ENCODE measurements at places on chromosomes 6 and 20.

- no peak for DNase-seq
Observed at GRCh38 chr6:146598772-146599405, at the start of gene ADGB. TSS of gene ADGB (plus strand) at chr6:146598972. CDS start at chr6:146599041, 69 bp downstream.

DNA sequence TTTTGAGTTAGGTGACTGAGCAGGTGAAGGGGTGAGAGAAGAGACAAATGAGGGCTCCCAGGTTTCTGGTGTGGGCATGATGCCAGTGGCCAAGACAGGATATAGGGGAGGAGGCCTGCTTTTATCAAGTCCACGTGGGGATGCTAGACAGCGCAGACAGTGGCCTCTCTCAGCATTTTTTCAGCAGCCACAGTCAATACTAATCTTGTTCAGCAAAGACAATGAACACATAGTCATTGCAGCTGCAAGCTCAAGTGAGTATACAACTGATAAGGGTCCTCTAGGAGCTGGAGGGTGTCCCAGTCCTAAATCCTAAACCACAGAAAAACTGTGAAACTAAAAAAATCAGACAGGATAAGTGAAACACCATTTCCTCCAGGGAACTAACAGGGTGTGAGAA lies 48.6 kb downstream of the UQCC1 start:
- no peak for DNase-seq

DNA sequence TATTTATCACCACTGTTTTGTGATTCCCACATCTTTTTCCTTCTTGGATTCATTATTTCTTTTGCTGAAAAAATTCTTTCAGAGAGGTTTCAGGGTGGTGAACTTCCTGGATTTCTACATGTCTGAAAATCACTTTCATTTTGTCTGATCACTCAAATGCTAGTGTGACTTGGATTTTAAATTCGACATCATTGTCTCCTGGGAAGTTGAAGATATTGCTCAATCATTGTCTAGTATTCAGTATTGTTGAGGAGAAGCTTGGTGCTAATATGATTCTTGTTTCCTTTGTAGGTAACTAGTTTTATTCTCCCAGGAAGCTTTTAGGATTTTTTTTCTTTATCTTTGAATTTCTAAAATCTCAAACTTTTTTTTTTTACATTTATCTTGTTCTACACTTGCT lies 45.0 kb downstream of the DNAH8 start:
- DNase-seq, result no peak

DNA sequence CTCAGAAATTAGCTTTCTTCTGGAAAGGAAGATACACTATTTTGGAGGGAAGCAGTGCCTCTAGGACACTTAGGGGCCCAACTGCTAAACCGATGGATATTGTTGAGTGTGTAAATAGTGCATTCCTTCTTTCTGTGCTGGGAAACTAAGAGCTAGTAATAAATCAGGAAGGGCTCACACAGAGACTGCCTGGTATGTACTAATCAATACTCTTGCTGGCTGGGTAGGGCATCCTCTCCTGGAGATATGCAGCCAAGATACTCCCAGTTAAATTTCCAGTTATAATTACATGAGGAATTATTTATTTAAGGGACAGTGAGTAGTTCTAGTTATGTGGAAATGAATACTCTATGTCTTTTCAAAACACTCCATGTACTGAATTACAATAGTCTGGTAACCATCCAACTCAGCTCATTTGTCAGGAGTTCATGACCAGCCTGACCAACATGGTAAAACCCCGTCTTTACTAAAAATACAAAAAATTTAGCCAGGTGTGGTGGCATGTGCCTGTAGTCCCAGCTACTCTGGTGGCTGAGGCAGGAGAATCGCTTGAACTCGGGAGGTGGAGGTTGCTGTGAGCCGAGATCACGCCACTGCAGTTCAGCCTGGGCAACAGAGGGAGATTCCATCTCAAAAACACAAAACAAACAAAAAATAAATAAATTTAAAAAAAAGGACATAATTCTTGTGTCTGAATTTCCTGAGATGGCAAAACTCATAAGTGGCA lies 100.0 kb downstream of the OR2B2 start:
- DNase-seq, result no peak

- DNase-seq, result no peak
Observed at GRCh38 chr20:31515072-31515774, 981 bp downstream of the HM13 start.

DNA sequence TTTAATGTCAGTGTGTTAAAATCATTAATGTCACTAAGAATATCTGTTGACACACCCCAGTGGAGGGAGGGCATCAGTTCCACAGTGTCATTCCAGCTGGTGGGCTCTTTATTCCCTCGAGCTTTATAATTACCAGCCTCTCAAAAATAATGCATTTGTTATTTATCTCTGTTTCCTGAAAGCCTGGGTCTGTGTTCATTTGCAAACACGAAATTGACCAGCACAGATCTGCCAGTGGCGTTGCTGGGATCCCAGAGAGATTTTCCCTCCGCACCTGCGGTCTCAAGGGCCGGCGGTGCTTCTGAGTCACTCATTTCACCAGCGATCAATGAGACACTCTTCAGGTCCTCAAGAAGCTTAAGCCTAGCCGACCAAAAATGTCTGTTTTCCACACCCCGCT lies 5.7 kb upstream of the PYGB start:
- no peak for DNase-seq

- DNase-seq, result no peak
Observed at GRCh38 chr20:8118039-8118438, 14.0 kb upstream of the PLCB1 start.

DNA sequence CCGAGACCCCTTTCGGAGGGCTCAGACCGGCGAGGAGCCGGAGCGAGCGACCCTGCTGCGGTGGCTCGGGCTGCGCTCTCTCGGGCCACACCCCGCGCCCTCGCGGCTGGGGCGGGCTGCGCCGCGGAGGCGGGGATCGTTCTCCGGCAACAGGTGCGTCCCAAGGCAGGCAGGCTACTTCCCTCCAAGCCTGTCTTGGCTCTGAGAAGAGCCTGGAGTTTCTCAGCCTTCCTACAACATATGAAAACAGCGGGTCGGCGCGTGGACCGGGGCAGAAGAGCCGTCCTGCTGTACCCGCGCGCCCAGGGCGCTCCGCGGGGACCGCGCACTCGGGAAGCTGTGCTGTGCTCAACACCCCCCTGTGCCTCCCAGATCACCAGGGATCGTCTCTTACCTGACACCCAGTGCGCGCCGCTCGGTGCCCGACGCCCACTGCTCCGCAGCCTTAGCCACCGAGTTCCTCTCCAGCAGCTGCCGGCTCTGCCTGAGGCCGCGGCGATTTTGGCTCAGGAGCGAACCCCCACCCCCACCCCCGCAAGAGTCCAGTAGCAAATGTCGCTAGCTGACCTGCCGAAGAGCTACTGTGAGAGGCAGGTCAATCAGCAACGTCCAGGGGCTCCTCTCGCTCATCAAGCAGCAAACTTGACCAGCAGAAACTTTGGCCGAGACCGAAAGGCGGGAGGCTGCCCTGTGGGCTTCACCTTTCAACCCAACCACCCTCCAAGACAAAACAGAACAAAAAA lies 3.7 kb upstream of the OLIG3 start:
- DNase-seq, result peak; percentile 13

GRCh38 chr6:40556023-40556422 lies 31.1 kb downstream of the LRFN2 start:
- DNase-seq, result no peak

GRCh38 chr6:8245726-8246125 lies 143.4 kb upstream of the EEF1E1 start:
- no peak for DNase-seq

GRCh38 chr6:135703007-135703406 lies 148.5 kb upstream of the PDE7B start:
- DNase-seq, result no peak

- DNase-seq, result no peak
Observed at GRCh38 chr6:1612974-1613306, 3.2 kb downstream of the FOXC1 start.

- no peak for DNase-seq
Observed at GRCh38 chr6:106885679-106886078, 88.8 kb downstream of the CD24 start.

DNA sequence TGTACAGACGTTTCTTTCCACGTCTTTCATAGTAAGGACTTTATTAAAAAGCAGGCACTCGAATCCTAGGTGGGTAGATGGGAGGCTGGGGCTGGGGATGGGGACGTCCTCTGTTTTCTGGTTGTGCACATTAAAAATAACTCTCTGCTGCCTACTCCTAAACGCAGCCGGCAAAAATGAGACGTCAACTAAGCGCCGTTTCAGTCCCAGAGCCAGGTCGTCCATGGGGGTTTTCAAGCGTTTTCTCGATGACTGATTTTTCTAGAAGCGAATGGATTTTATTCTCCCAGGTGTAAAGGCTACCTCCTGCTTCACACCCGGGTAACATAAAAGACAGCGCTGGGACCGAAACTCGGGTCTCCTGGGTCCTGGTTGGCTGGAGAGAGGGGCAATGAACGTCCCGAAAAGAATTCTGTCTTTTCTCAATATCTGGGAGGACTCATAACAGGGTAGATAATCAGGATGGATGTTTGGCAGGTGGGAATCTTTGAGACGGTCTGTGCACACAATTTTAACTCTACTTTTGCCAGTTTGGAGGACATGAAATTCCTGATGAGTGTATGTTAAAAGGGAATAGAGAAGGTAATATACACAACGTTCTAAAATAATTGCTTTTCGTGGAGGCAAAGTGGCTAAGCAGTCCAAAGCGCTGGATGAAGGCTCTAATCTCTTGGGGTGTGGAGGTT lies 25.2 kb downstream of the GPX6 start:
- no peak for DNase-seq

DNA sequence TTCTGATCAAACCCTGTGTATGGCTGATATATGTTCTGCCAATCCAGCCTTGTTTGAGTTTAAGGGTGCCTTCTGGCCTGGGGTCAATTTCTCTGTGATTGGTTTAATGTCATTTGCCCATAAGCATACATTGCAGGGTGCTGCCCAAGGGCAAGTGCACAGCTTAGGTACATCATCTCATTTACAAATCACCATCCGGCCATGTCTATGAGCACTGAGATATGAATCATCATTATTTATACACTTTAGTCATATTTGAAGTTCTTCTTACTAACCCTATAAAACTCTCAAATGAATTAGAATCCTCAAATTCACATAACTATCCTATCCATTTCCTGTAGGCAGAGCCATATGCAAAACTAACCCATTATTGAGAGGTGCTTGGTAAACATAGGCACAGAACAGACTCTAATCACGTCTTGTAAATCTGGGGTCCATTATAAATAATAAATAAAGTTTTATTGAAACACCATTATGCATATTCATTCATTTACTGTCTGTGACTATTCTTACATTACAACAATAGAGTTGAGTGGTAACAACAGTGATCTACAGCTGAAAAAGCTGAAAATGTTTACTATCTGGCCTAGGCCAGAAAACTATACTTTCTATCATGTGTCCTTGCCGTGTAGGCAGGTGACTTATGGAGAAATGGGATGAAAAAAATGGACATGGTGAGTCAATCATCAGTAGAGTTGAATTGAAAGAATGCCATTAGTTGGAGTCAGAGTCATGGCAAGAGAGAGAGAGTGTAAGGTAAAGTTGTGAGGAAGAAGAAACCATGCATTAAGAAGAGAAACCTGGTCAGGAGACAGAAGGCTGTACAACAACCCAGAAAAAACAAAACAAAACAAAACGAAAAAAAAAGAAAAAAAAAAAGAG lies 25.0 kb downstream of the KCNQ5 start:
- no peak for DNase-seq
